Stimulated activated CD8-positive, alpha-beta memory T cell treated with anti-CD3 and anti-CD28 coated beads, Interleukin-4, amount 100 ng/mL, for 48 hours (primary cell): ENCODE measurements at places on chromosomes 2 and 18.

- DNase-seq = no peak
These were observed at the start of gene GALNT5 for GRCh38 chr2:157257312-157258252. GALNT5 (plus strand) TSS chr2:157257705; CDS start chr2:157258083, 378 bp downstream.

DNA sequence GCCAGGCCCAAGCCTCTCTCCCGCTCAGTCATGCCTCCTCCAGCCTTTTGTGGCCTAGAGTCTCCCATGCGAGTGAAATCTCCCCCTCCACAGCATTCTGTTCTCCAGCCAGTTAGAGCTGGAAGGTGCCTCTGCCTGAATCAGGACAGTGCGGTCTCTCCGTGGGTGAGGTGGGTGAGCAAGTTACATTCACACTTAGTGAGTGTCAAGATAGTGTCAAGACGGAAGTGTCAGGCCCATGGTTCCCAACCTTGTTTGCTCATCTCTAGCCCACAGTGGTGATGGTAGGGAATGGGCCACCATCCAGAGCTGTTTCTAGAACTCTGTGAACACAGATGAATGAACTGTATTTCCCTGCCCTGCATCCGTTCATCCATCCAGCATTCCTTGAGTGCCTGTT is 59.5 kb downstream of the LPIN1 start:
- no peak for DNase-seq

GRCh38 chr2:199064201-199064600 is 393.5 kb downstream of the SATB2 start:
- DNase-seq = no peak

DNA sequence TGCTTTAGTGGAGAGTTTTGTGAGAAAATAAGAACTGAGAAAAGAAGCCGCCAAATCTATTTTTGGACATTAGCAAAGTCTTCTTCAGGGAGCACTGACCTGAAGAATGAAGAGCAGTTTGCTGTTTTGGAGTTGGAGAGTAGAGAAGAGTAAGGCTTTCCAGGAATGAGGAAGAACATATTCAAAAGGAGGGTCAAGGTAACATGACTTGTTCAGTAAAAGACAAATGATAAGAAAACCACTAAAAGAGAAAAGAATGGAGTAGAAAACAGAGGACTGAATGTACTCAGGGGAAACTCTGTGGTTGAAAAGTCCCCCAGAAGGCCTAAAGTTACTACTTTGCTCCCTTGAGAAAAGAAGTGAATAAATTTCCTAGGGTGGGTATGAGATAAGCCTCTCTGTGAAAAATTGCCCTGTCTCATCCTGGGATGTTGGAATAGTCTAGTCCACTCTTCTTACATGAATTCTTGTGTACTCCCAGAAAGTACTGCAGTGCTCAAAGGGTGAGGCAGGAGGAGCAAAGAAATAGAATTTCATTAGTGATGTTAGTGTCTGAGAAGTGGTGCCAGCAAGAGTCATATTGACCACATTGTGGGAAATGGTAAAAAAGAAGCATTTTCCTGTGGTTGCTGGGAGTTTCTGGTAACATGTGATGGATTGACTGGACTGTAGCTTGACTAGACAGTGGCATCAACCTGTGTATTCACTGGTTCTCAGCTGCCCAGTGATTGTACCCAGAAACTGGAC is 27.8 kb downstream of the MBD5 start:
- DNase-seq = no peak

- DNase-seq = peak; percentile 73
These were observed 31.1 kb downstream of the NAB1 start for GRCh38 chr2:190679813-190680591.

- no peak for DNase-seq
These were observed 27.7 kb downstream of the FAM110C start for GRCh38 chr2:18402-19271.

GRCh38 chr2:227052879-227053278 is 111.1 kb downstream of the COL4A4 start:
- no peak for DNase-seq

GRCh38 chr2:38446906-38447561 is 70.0 kb upstream of the ATL2 start:
- no peak for DNase-seq

DNA sequence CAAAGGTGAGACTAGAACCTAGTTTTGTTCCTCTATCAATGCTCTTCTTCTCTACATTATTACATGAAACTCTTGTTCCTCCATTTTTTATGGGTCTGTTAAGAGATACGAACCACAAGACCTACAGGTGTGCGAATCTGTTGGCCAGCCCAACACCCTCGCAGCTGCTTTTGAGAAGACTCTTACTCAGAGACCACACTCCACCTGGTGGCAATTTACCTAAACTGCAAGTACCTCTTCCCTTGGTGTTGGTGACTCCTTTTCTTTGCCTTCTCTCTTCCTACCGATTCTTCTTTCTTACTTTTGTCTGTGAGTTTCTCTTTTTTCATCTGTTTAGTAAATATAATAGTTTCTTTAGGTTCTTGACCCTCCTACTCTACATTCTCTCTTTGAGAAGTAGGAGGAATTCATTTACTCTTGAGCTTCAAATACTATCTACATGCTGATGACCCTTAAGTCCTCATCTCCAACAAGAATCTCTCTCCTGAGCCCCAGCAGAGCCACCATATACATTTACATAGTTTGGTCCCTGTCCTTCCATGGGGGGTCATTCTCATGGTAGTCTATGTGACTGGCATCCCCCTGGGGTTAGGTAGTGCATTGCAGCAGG is 81.8 kb upstream of the GAREM1 start:
- DNase-seq = peak; percentile 59

- DNase-seq = no peak
These were observed 532.2 kb downstream of the RIT2 start for GRCh38 chr18:42583283-42583731.

DNA sequence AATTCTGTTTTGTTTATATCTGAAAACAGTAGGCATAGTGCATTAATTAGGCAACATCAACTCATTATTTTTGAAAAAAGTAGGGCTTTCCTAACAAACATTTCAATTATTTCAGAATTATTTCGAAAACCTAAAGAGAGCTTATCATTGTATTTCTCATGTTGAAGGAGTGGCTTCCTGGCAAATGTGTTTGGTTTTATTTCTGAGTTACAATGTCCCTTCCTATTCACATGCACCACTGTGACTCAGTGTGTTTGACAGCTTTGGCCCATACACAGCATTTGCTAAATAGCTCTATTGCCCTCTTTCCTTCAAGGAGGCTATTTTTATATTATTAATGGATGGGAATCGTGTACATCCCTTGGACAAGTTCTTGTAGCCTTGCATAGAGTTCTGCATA is 205.9 kb downstream of the PTGR3 start:
- DNase-seq = no peak

DNA sequence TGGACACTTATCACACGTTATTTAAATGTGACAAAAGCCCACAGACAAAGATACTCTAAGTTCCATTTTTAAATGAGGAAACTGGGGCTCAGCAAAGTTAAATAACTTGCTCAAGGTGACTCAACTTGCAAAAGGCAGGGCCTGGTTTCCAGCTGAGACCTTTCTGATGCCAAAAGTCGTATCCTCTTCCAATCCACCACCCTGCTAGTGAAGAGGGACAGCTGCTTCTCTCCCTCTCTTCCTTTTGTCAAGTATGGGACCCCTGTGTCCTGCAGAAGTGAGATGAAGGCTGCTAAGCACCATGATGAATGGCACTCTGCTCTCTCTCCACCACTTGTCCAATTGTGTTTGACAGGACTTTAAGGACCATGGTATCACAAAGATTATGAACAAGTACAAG is 140.9 kb downstream of the DYM start:
- no peak for DNase-seq

DNA sequence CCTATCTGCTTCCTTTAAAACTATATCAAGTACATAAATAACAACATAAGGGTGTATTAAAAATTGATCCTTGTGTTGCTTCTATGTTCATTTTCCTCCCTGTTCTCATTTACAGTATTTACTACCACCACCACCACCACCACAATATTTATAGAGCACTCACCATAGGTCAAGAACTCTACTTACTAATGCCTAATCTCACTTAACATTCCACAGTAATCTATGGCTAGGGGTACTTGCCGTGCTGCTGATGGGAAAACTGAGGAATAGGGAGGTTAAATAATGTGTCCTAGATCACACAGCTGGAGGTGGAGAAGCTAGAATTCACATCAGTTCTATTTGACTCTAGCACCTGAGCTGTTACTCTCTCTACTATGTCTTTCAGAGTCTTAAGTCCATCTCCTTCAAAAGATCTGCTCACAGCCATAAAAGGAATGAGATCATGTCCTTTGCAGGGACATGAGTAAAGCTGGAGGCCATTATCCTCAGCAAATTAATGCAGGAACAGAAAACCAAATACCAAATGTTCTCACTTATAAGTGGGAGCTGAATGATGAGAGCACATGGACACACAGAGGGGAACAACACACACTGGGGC is 54.1 kb upstream of the ZNF385B start:
- no peak for DNase-seq

GRCh38 chr2:227388537-227389011 is 825 bp upstream of the SCYGR1 start:
- no peak for DNase-seq

DNA sequence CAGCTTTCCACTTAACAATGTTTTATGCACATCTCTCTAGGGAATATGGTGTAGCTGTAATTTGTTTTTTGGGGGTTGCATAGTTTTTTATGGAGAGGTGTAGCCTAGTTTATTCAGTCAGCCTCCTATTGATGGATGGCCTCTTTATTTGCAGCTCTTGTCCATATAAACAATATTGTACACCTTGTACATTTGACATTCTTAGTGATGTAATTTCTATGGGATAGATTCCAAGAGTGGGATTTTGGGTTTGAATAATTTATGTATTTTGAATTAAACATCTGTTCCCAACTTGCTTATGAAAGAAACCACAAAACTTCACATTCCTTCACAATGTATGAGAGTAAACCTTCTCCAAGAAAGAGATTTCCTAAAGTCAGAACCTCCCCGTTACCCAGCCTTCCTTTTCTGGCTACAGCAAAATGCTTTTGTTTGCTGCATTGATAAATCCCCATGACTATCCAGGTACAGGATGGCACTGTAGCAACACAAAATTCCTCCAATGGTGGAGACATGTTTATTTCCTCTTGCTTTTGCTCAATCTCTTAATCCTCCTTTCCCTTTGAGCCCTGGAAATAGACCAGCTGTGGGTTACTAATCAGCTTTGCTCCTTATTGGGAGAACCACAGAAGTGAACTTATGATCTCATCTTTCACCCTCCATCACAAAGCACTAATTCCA is 58.4 kb upstream of the GALR1 start:
- DNase-seq = no peak

DNA sequence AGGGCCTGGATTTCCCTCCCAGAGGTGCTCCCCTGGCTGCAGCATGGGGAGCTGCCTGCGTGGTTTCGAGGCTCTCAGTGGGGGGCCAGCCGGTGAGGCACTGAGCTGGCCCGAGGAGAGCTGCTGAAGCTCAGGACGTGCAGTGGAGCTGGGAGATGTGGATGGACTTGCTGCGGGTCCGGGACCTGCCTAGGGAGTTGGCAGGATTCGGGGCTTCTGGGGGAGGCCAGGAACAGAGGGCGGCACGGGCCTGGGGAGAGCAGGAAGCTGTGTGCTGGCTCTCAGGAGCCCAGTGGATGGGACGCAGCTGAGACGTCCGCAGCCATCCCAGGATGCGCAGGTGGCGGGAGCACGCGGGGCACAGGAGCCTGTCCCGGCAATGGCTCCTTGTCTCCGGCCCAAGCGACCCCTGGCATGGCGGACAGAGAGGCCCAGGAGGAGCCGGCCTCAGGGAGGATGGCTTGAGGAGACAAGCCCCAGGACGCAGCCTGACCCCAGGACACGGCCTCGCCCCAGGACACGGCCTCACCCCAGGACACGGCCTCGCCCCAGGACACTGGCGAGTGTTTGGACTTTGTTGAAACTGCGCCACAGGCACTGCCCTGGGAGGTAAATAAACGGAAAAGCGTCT is 116.1 kb downstream of the NFATC1 start:
- DNase-seq = no peak

DNA sequence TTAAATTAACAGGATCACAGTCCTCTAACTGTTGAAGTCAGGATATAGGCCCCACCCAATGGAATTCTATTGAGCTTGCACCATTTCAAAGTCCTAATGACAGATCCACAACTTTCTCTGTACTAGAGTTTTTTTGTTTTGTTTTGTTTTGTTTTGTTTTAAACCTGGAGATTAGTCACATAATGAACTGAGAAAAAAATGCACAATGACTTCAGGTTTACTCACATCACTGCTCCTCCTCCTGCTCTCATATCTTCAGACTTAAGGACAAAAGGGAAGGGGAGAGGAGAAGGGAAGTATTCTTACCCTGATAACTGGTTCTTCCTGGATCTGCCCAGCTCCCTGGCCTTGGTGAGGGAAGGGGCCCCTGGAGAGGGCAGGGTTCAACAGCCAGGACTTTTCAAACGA is 208.2 kb upstream of the EPHA4 start:
- DNase-seq = no peak

DNA sequence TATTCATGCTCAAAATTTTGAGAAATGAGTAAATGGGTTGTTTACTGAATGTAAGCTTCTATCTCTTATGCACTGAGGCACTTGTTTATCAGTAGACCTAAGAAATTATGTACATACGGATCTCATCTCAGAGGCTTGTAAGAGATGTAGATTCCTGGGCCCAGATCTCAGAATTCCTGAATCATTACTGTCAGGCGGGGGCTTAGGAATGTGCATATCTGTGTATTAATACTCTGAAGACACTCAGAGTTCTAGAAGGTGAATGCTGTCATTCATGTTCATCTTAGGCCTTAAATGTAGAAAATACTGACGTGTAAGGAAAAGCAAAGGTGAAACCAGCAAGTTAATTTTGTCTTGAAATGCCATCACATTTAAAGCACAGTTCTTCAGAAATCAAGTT is 169.6 kb downstream of the FMNL2 start:
- DNase-seq = no peak
